ENCODE measurements at places on chromosomes 5 and 9. TPM values are rescaled to one million over a fixed set of nuclear protein-coding genes. Genes with fewer than 3 reads are reported as not detected.

The IL13 gene
- not detected for total RNA-seq

The REXO4 gene
- 13.3 TPM for total RNA-seq

The REEP5 gene
- total RNA-seq: 66.5 TPM

The GZMA gene
- total RNA-seq: 0.13 TPM

The IFNK gene
- total RNA-seq: not detected

The CDH12 gene
- total RNA-seq: not detected

The NUDT12 gene
- total RNA-seq: 4.2 TPM

The DHX29 gene
- 14.8 TPM for total RNA-seq

The SHC3 gene
- 0.25 TPM for total RNA-seq

The HMHB1 gene
- not detected for total RNA-seq

The ANKRD20A1 gene
- 1.2 TPM for total RNA-seq

The SLC6A19 gene
- total RNA-seq: not detected

The MCC gene
- 19.0 TPM for total RNA-seq

The LCN15 gene
- total RNA-seq: 0.13 TPM

The FBXO38 gene
- total RNA-seq: 40.8 TPM

The TMC1 gene
- 0.25 TPM for total RNA-seq

The ECSCR gene
- total RNA-seq: 421 TPM

The PCDHB9 gene
- 0.13 TPM for total RNA-seq

The TPRN gene
- 4.4 TPM for total RNA-seq

The SPINK1 gene
- not detected for total RNA-seq

The PROP1 gene
- not detected for total RNA-seq

The MAN2A1 gene
- 48.5 TPM for total RNA-seq

The LHX2 gene
- total RNA-seq: not detected

The CCDC183 gene
- total RNA-seq: 0.51 TPM

The ASPN gene
- not detected for total RNA-seq

The ISL1 gene
- not detected for total RNA-seq

The TMEM215 gene
- total RNA-seq: not detected

The SPINK6 gene
- total RNA-seq: not detected

The TAS2R1 gene
- not detected for total RNA-seq

The INSL4 gene
- not detected for total RNA-seq

The ZDHHC11B gene
- total RNA-seq: not detected

The CDC20B gene
- not detected for total RNA-seq

The TSC1 gene
- 15.0 TPM for total RNA-seq

The GCNT1 gene
- total RNA-seq: 6.3 TPM

The PTPN3 gene
- total RNA-seq: 5.3 TPM

The ACOT12 gene
- not detected for total RNA-seq

The CLPTM1L gene
- 256 TPM for total RNA-seq

The PKD2L2 gene
- not detected for total RNA-seq

The PRKAA1 gene
- 78.3 TPM for total RNA-seq

The IL9 gene
- total RNA-seq: not detected

The TEX10 gene
- 28.1 TPM for total RNA-seq

The OR1Q1 gene
- not detected for total RNA-seq

The ADAMTS12 gene
- total RNA-seq: 1.2 TPM

The IFNA2 gene
- total RNA-seq: not detected

The SERF1B gene
- 25.7 TPM for total RNA-seq

The OTP gene
- total RNA-seq: not detected

The ARL14EPL gene
- total RNA-seq: under 0.01 TPM

The PCDHB6 gene
- 0.13 TPM for total RNA-seq

The RHOBTB3 gene
- 26.0 TPM for total RNA-seq

The NRARP gene
- 36.6 TPM for total RNA-seq

The MAT2B gene
- 92.3 TPM for total RNA-seq

The ELOVL7 gene
- total RNA-seq: 0.51 TPM

The CYLC2 gene
- not detected for total RNA-seq

The CORO2A gene
- 0.51 TPM for total RNA-seq
